NCI-H2227 treated with DMSO at 0.1 percent for 48 hours (cell line): ENCODE measurements at places on chromosomes 7 and 10.
A peak's percentile ranks its signal among the peaks of the same experiment; 100 is the strongest.

GRCh38 chr7:42170724-42171123 lies 66.3 kb downstream of the GLI3 start:
- no peak for DNase-seq

GRCh38 chr7:129176916-129177710 lies 11.3 kb upstream of the SMO start:
- peak; percentile 96 for DNase-seq

DNA sequence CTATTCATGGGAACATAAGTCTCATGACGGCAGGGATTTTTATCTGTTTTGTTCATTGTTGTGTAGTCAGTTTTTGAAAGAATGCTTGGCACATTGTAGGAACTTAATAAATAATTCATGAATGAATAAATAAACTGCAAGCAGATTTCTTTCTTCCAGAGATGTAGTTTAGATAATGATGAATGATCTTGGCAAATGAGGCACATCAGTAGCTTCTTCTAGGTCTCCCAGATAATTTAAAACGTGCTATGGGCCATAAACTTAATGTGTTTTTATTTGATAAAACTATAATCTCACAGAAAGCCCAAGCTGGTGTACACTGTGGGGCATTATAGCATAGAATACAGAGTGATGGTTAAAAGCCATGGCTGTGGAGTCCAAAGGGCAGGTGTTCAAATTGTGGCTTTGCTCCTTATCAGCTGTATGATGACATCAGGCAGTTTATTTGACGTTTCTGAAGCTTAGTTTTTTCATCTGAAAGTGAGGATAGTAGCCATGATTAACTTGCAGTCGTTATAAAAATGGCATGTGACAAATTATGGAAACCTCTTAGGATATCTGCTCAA lies 3.5 kb downstream of the MGAM start:
- DNase-seq: no peak

DNA sequence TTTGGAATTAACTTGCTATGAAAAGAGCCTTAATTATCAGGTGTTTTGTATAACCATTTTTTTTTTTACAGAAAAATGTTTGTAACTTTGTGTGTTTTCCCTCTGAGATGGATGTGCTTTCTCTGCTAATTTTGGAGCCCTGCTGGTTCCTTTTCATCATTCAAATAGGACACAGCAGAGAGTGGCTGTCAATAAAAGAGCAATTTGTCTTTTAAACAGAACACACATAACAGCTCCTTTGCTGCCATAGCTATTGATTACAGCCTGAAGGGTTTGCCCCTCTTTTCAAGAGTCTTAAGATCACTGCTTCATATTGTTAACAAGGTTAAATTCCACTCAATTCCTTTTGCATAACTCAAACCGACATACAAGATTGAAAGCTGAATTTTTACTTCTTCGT lies 187.2 kb upstream of the MBL2 start:
- no peak for DNase-seq

DNA sequence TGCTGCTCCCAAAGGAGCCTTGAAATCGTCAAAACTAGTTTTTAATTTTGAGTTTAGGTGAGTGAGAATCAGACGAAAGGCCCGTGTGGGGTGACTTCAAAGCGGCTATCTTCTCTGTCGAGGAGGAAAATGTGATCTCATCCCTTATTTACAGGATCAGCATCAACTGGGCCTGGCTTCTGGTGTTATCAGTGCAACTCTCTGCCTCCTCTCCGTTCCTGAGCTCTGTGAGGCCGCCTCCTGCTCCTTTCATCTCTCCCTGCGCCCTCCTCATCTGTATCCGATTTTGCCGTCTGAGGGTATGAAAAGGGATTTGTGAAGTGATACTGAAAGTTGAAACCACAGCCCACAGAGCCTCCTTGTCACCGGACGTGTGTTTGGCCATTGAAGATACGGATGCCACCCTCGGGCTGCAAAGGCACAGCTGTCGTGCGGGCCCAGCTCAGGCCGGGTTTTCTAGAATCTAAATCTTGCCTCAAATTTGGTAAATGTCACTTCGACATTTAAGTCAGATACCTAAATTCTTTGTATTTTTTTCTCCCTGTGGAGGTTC lies 408.7 kb upstream of the ADARB2 start:
- DNase-seq: no peak

- no peak for DNase-seq
Measured at GRCh38 chr7:50962962-50963374, 180.3 kb upstream of the GRB10 start.

- no peak for DNase-seq
Measured at GRCh38 chr10:70963271-70963670, 74.9 kb upstream of the PCBD1 start.

GRCh38 chr7:120859459-120859858 lies 1.5 kb upstream of the TSPAN12 start:
- DNase-seq: no peak

DNA sequence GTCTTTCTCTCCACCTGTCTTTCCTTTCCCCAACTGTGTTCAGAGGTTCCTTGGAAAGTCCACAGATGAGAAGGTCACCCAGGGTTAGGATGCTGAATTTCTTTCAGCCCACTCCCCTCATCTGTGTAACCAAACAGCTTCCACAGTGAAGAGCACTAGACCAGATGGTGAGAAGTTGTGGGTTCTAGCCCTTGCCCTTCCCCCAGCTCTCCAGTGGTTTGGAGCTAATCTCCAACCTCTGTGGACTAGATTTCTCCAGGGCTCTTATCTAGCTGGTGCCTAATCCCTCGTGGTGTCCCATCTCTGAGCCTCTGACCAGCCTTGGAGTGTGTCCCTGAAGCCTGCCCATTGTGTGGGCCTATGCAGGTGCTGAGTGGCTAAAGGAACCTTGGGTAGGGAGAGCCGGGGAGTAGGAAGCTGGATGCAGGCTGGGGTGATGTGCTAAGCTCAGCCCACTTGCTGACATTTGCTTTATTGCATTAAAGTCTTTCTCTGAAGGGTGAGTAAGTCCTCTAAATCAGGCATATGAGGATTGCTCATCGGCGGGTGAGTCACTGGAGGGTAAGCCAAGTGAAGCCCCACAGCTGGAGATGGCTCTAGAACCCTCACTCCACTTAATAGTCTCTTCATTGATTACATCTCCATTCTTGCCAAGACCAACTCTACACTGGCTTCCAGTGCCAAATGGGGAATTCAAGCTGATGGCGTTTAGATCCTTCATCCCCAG lies 14.9 kb downstream of the DUSP5 start:
- DNase-seq: no peak

DNA sequence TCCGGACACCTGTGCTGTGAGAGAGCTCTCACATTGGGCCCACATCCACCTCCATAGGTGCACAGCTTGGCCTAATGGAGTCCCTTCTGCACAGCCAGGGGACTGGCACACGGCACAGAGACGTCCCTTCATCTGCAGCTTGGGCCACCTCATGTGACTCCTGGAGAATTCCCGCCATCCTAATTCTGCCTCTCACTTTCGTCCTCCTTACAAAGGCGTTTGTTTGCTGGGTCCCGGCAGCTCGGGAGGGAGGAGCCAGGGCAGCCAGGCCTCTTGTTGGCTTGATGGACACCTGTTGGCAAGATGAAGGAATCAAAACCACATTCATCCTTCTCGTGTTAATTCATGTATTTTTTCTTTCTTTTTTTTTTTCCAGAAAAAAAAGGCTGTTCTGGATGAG lies 30.7 kb upstream of the TTYH3 start:
- DNase-seq: no peak
